ENCODE measurements at places on chromosomes 12 and 14. TPM values are rescaled to one million over a fixed set of nuclear protein-coding genes. Genes with fewer than 3 reads are reported as not detected.

EXD2 gene
- total RNA-seq, result 19.7 TPM

GRCh38 chr14:31167032-31167431 is 40.6 kb downstream of the HECTD1 start:
- DNase-seq, result no peak

- no peak for DNase-seq
These were observed 35.5 kb downstream of the CIT start for GRCh38 chr12:119841433-119842210.

DNA sequence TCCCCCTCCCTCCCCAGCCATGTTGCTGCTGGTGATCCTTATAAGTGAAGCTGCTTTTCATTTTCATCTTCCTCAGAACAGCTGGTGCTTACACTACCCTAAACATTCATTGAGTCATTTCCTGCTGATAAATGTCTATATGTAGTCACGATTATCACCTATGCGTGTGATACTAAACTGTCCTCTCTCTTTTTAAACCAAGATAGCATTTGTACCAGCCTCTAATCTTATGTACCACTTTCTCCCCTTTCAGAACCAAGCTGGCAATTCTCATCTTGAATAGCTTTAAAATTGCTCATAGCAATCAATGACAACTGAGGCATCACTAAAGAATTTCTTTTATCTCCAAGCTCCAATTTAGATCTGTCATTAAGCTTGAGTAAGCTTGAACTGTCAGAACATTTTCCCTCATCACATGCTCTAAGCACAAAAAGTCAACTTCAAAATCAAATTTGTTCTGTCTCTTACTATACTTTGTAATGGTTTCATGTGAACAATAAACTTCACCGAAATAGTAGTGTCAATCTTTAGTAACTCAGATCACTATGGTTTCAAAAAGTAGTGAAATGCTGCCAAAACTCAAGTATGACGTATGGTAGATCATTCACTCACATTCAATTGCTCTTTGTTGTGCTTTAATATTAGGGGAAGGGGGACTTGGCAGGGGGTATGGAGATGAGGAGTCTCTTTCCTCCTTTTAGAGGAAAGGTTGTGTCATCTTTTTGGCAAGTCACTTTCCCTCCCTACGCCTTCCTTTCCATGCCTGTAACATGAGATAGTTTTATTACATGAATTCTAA is 178.1 kb upstream of the NOVA1 start:
- DNase-seq, result peak; percentile 33

KIF26A gene
- total RNA-seq, result 6.5 TPM

SLCO1B3 gene
- 0.09 TPM for total RNA-seq

GRCh38 chr14:53538316-53538881 is 385.3 kb upstream of the DDHD1 start:
- no peak for DNase-seq

TPH2 gene
- total RNA-seq, result not detected

DNA sequence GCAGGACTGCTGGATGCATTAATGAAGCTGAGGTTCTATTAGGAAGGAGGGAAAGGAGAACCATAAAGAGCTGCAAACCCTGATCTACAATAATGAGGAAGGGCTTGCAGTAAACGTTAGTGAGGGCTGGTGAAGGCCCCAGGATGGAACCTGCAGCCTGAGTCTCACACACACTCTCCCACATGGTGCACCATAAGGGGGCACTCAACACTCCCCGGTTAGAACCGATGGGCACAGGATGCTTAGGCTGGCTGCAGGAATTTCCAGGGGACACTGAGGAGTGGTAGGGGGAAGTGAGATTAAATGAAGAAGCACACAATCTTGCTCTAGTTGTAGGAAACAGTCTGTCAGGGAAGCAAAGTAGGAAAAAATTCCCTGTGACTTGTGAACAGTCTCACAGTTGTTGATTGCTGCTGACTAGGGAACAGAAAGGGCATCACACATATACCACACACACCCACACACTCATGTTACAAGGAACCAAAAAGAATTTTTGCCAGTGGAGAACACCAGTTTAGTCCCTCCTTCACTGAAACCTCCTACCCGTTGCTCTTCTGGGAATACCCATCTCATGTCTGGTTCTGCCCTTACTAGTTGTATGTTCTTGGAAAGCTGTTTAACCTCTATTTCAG is 56.2 kb upstream of the FERMT2 start:
- no peak for DNase-seq

- no peak for DNase-seq
These were observed 27.5 kb downstream of the A2ML1 start for GRCh38 chr12:8849876-8850275.

DNA sequence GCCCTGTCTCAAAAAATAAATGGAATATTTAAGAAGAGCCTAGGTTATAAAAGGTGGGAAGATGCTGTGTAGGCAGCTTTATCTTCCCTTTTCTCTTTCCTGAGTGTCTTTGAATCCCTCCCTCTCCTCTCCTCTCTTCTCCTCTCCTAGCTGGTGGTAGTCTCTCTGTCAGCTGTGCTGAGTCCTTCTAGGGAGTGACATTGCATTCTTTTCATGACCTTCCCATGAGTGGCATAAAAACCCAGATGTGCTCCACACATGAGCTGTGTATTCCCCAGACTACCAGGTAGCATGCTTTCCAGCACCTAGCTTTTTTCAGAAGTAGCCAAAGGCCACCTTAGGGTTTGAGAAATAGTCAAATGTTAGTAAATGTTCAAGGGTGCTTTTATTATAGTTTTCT is 23.6 kb downstream of the SAMD4A start:
- DNase-seq, result no peak

Data from lung (tissue), 17 donors.